ENCODE measurements at places on chromosomes 7 and 10.
A peak's percentile ranks its signal among the peaks of the same experiment; 100 is the strongest.

DNA sequence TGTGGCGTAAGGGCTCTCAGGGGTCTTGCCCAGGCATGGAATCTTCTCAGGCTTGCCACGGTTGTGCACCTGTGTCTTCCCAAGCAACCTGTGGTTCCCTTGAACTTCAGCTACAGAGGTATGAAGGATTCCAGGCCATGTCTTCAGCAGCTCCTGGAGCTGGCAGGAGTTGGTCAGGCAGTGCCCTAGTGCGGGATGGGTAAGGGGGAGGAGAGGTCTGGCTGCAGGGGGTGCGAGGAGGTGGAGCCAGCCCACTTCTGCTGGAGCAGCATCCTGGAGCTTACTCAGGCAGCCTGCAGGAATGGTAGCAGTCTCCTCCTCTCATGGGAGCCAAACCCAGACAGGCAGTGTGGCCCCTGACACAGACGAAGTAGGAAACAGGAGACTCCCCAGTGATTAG, 3.8 kb upstream of the TRIL start:
- DNase-seq: no peak

- no peak for DNase-seq
Measured at GRCh38 chr10:20466731-20467130, 430.4 kb downstream of the NEBL start.

- DNase-seq: no peak
Measured at GRCh38 chr10:47040681-47041080, 129.5 kb downstream of the PTPN20 start.

- no peak for DNase-seq
Measured at GRCh38 chr7:156074982-156075615, 262.8 kb upstream of the SHH start.

- no peak for DNase-seq
Measured at GRCh38 chr7:116095396-116095795, 64.8 kb upstream of the TFEC start.

- DNase-seq: no peak
Measured at GRCh38 chr7:2386964-2387669, 16.3 kb upstream of the CHST12 start.

DNA sequence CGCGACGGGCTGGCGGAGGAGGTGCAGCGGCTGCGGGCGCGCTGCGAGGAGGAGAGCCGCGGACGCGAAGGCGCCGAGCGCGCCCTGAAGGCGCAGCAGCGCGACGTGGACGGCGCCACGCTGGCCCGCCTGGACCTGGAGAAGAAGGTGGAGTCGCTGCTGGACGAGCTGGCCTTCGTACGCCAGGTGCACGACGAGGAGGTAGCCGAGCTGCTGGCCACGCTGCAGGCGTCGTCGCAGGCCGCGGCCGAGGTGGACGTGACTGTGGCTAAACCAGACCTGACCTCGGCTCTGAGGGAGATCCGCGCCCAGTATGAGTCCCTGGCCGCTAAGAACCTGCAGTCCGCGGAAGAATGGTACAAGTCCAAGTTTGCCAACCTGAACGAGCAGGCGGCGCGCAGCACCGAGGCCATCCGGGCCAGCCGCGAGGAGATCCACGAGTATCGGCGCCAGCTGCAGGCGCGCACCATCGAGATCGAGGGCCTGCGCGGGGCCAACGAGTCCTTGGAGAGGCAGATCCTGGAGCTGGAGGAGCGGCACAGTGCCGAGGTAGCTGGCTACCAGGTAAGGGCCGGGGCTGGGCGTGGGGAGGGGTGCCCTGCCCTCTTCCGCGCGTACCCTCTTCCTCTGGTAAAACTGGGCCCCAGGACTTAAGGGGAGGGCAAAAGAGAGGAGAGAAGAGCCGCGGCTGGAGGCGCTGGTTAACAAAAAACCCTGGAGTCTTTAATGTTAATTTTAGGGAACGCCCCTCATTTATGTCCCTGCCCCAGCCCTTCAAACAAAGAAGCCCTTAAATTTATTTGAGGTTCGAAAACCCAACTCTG, 987 bp downstream of the INA start:
- peak; percentile 4 for DNase-seq

DNA sequence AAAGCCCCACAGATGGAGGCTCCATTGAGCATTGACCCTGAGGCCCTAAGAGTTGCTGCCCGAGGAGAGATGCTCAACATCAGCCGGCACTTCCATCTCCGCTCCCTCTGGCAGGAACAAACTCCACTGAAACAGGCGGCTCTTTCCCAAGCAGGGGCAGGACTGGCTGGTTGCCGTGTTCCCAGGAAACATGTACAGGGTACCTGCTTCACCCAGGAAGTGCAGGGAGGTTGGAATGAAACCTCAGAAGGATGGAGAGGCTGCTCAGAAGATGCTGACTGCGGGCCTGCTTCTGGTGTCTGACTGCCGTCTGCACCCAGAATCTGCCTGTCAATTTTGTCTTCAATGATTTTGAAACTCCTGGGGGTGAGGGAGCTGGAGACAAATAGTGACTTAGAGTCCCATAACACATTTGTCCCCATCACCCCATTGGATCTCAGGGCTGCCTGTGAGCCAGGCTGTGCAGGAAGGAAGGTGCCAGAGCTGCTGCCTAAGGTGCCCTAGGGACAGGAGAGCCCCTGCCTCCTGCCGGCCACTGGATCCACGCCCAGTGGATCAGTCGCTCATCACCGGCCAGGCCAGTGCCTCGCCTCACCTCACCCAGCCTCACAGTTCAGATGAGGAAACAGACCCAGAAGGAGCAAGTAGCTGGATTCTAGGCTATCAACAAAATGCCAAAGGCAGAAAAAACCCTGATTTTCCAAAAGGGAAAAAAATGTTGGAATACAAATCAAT, 237.3 kb downstream of the PTPRN2 start:
- no peak for DNase-seq

DNA sequence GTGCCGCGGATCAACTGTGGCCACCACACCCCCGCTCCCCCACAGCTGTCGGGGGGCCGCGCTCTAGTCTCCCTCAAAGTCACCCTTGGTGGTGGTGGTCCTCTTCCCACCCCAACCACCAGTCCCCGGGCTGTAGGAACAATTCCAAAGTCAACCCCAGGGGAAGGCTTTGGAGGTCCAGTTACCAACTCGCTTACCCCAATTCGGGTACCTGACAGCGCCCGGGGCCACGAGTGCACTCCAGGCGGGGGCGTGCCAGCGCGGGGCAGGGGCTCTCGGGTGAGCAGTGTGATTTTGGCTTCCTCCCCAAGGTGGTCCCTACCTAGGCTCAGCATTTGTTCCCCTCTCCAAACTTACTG, 584 bp upstream of the ZMIZ1 start:
- DNase-seq: no peak

DNA sequence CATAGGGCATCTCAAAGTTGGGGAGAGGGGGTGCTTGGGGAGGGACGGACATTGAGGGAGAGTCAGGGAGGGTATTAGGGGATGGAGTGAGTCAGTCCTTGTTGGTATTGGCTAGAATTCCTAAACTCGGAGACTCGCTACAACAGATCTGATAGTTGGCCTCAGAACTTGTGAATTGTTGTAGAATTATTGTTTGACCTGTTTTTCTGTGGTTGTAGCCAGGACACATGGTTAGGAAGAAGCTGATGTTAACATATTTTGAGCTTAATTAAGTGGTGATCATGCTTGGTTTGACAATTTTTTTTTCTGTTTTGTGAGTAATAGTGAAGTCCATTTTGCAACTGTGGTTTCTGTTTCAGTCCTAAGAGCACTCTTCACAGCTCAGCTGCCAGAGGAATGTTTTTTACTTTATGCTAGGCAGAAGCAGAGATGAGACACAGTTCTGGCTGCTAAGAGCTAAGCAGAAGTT, 1190.3 kb upstream of the C7orf33 start:
- DNase-seq: no peak

All from NCI-H748 treated with DMSO at 0.1 percent for 48 hours (cell line).